ENCODE measurements at places on chromosomes 16 and 17. TPM values are rescaled to one million over a fixed set of nuclear protein-coding genes. Genes with fewer than 3 reads are reported as not detected.

Gene SCN4A
- under 0.01 TPM for total RNA-seq

Gene UBALD2
- total RNA-seq = 18.3 TPM

Gene SCO1
- total RNA-seq = 27.1 TPM

Gene PABPN1L
- not detected for total RNA-seq

Gene CHTF18
- 32.7 TPM for total RNA-seq

Gene ABCC12
- not detected for total RNA-seq

Gene SPATA32
- not detected for total RNA-seq

Gene MT1H
- total RNA-seq = not detected

Gene JPT1
- total RNA-seq = 501 TPM

Gene KRTAP9-6
- total RNA-seq = not detected

Gene NXPH3
- total RNA-seq = not detected

Gene MED13
- total RNA-seq = 14.0 TPM

Gene CMTM2
- total RNA-seq = not detected

Gene NOG
- total RNA-seq = 0.30 TPM

Gene SCGB1C2
- not detected for total RNA-seq

Gene USP32
- total RNA-seq = 20.2 TPM

Gene NLRP1
- total RNA-seq = 24.4 TPM

Gene ITGAL
- total RNA-seq = not detected

Gene CPNE7
- 34.2 TPM for total RNA-seq

Gene MILR1
- 9.2 TPM for total RNA-seq

Gene NOS2
- total RNA-seq = not detected

Gene OTOP3
- total RNA-seq = not detected

Gene MRM1
- 9.4 TPM for total RNA-seq

Gene HOXB2
- total RNA-seq = 50.4 TPM

Gene PHOSPHO1
- total RNA-seq = 1.3 TPM

Gene OR3A3
- not detected for total RNA-seq

Gene KRT13
- total RNA-seq = not detected

Gene OSGIN1
- total RNA-seq = 0.67 TPM

Gene PIEZO1
- 182 TPM for total RNA-seq

Gene VASN
- 69.6 TPM for total RNA-seq

Gene CA7
- not detected for total RNA-seq

Gene IL21R
- 16.1 TPM for total RNA-seq

Gene PYY
- 0.45 TPM for total RNA-seq

Gene SOST
- not detected for total RNA-seq

Gene MYH13
- under 0.01 TPM for total RNA-seq

Gene ARHGDIG
- total RNA-seq = not detected

Gene KRTAP16-1
- total RNA-seq = not detected

Gene IFI35
- total RNA-seq = 24.1 TPM

Gene C16orf54
- not detected for total RNA-seq

Gene DRC3
- 0.59 TPM for total RNA-seq

Gene SLFN11
- 57.3 TPM for total RNA-seq

Gene KRT33B
- not detected for total RNA-seq

Gene CD79B
- total RNA-seq = not detected

Gene C1QL1
- total RNA-seq = 1.0 TPM

Gene COTL1
- total RNA-seq = 327 TPM

Gene NTN3
- total RNA-seq = 0.15 TPM

Gene KRTAP1-5
- 0.59 TPM for total RNA-seq

Gene IL32
- total RNA-seq = 24.1 TPM
